ENCODE measurements at places on chromosomes 11 and 22.

- no peak for DNase-seq
Measured at GRCh38 chr11:31664129-31664528, 147.0 kb downstream of the PAX6 start.

DNA sequence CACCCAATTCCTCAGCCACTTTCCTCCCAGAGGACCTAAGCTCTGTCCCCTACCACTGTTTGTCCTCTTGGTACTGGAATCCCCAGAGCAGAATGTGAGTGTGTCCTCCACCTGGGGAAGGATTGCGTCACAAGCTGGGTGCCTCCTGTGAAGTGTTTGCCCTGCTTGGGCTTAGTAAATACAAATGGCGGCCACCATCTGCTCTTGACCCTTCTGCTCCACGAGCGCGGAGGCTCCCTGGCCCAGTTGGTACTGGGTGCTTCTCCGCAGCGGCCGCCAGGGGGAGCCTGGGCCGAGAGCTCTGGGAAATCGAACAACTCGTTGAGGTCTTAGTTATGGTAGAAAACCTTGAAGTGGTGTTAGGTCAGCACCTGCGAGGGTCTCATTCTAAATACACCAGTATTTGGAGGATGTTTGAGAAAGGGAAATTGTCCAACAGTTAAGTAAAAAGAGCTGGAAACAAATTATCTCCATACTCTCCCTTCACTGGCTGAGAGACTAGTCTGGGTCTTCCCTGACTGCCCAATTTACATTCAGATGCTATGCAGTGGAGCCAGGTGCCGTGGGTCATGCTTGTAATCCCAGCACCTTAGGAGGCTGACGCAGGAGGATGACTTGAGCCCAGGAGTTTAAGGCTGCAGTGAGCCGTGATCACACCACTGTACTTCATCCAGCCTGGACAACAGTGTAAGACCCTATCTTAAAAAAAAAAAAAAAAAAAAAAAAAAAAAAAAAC lies 74.6 kb upstream of the TEAD1 start:
- peak; percentile 39 for DNase-seq

DNA sequence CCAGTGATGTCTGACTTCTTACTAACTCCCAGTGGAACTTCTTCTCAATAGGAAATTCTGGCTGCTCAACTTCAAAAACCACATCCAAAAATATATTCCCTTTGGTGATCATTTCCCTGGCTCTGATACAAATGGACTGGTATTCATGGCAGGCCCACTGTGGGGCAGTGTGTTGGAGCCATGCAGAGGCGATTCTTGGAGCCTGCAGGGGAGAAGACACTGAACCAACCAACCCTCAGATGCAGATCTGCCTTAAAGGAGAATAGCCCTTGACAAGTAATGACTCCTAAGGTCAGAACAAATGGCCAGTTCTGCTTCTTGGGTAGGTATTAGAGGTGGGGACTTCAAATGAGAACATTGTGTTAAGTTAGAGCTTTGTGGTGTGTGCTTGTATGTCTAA lies 12.2 kb downstream of the OR4D9 start:
- DNase-seq, result no peak

GRCh38 chr11:75593286-75593915 lies 31.3 kb downstream of the SERPINH1 start:
- no peak for DNase-seq

DNA sequence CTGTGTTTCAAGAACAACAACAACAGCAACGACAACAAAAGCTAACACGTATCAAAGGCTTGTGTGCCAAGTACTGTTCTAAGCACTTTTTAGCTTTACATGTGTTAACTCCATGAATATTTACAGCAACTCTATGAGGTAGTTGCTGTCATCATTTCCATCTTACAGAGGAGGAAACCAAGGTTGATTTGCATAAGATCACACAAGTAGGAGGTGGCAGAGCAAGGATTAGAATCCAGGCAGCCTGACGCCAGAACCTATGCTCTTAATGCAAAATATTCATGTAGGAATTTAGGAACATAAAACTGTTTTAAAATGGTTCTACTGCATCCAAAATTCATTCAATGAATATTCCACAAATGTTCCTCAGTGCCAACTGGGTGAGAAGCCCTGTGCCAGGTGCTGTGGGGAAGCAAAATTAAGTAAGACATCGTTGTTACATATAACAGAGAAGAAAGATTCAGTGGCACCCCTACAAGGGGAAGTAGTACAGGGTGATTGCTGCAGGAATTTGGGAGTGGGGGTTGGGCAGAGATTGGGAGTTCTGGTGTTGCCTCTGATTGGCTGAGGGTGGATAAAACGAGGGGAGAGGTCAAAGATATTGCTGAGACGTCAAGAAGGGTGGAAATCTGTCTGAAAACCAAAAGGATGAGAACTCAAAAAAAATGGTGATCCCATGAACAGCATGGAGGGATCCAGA lies 86.1 kb upstream of the ARHGAP20 start:
- no peak for DNase-seq

- DNase-seq, result no peak
Measured at GRCh38 chr11:102252339-102252891, 64.9 kb upstream of the BIRC3 start.

DNA sequence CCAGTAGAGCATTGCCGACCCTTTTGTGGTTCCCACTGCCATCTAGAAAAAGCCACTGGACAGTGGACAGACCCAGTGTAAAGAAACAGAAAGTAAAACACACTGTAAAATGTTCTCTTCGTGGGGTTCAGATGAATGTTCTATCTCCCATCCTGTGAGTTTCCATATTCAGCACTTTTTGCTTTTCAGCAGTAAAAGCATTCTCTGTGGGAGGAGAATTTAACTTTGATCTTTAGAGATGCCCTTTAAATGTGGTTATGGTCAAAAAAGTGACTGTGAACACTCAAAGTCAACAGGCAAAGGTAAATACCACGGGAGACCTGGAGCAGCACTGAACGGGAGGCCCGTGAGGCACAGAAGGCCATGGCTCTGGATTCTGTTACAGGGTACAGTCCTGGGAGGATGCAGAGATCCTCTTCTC lies 53.9 kb downstream of the FLI1 start:
- DNase-seq, result no peak

- no peak for DNase-seq
Measured at GRCh38 chr22:49678842-49679170, 148.9 kb downstream of the BRD1 start.

GRCh38 chr22:48581205-48581766 lies 1246.4 kb downstream of the BRD1 start:
- DNase-seq, result no peak

GRCh38 chr22:28792491-28793383 lies 7.6 kb downstream of the XBP1 start:
- no peak for DNase-seq

- no peak for DNase-seq
Measured at GRCh38 chr11:113124006-113124405, 162.8 kb downstream of the NCAM1 start.

DNA sequence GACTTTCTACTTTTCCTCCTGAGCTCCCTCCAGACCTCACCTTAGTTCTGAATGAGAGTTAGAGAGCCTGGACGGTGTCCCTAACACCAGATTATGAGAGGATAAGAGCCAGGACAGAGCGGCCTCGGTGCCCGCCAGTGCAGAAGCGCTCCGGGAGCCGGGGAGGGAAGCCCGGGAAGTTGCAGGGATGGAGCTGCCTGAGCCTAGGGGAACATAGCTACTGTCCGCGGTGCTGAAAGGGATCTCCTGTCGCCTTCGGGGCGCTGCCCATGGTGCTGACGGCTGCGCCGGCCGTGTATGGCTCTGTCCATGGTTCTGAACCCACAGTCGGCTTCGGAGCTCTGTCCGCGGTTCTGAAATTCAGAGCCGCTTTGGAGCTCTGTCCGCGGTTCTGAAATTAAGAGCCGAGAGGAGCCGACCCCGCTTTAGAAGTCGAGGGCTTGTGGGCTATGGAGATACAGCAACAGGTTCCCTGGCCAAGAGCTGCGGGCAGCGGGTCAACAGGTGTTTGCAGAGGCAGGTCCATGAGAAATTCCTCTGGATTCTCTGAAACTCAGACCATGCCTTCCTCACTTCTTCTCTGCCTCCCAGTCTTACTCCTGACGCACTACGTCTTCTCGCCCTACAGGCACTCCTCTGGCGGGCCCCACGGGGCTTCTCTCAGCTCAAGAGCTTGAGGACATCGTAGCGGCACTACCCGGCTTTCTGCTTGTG lies 814 bp downstream of the NPAS4 start:
- peak; percentile 94 for DNase-seq
